ENCODE measurements at places on chromosomes 1 and 21. TPM values are rescaled to one million over a fixed set of nuclear protein-coding genes. Genes with fewer than 3 reads are reported as not detected.

DNA sequence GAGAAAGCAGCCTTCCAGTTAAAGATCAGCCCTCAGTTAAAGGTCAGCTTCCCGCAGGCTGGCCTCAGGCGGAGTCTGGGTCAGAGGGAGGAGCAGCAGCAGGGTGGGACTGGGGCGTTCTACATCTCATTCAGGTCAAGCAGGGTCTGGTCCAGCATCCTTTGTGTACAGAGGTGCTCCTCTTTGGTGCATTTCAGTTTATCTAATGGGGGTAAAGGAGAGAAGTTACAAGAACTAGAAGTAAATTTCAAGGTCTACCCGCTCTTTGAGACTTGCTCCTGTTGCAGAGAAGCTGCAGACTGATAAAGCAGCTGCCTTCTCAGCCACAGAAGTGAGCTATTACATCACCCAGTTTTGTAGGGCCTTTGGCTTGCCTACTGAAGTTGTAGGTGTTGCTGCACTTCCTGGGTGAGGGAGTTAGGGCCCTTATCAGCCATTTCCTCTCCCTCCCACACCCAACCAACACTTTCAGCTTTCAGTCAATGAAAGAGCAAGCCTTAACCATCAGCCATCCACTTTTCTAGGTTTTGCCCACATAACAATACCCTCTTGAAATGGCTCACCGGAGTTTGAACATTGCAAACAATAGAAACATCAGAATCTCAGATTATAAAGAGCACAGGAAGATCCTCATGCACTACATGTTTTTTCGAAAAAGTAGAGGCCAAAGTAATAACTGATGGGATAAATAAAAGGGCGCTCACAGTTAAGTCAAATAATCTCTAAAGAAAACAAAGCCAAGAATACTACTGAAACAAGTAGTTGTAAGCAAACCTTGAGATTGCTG is 2.8 kb upstream of the NUP210L start:
- DNase-seq = peak; percentile 73

DNA sequence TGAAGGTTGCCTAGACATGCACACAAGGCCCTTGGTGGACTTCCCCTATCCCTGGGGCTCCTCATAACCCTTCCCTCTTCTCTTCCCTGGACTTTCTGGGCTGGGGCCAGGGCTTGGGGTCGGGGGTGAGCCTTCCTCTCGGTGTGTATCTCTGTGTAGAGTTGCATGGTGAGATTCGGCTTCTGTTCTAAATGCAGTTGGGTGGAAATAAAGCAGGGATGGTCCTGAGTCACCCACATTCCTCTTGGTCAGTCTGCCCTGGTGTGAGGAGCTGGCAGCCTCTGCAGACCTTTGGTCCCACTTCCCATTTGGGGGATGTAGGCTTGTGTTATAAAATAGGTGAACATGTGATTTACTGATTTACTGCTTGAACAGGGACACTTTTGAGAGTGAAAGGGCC is 38.0 kb downstream of the ADARB1 start:
- no peak for DNase-seq

- DNase-seq = peak; percentile 8
Observed at GRCh38 chr1:222009105-222009730, 267.3 kb upstream of the DUSP10 start.

- DNase-seq = peak; percentile 57
Observed at GRCh38 chr1:1079408-1080121, 5.5 kb upstream of the RNF223 start.

GRCh38 chr21:32496568-32496967 is 84.1 kb downstream of the EVA1C start:
- peak; percentile 14 for DNase-seq

The HORMAD1 gene
- total RNA-seq = 0.32 TPM

- DNase-seq = peak; percentile 61
Observed at GRCh38 chr21:34073749-34074282, 438 bp downstream of the MRPS6 start.

GRCh38 chr1:159261721-159262494 is 40.2 kb upstream of the FCER1A start:
- no peak for DNase-seq

GRCh38 chr1:25694167-25695007 is 77.8 kb downstream of the MAN1C1 start:
- no peak for DNase-seq

The CDC42 gene
- total RNA-seq = 266 TPM

DNA sequence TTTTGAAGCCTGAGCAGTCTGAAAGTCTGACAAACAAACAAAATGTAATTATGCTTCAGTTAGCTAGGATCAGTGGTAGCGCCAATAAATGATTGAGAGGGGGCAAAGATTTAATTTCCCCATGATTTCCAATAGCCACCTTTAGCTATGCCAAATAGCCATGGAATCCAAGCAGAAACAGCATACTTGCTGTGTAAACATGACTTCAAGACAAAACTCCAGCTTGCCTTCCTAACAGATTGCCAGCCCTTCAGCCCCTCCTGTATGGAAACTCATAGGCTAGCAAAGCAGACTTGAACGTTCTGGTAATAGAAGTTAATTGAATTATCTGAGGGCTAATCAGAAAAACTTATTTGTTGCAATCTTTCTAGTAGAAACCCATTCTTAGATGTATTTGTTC is 25.6 kb upstream of the SLC30A1 start:
- DNase-seq = no peak

GRCh38 chr1:151613282-151613780 is 1.5 kb downstream of the SNX27 start:
- no peak for DNase-seq

The LDLRAD1 gene
- total RNA-seq = not detected

DNA sequence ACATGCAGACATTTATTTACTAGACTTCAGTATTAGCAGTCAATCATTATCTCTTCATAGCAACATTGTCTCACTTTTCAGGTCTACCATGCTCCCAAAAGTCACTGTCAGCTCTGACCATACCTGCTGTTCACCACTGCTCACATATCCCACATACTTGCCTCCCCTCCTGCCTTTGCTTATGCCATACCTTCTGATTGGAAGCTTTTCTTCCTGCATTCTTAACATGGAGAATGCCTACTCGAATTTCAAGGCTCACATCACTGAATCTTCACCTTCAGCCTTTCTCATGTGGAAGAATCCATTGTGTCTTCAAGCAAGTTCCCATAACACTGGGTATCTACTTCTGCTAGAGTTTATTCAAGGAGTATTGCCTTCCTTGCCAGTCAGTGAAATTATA is 135.4 kb downstream of the NTNG1 start:
- DNase-seq = no peak

DNA sequence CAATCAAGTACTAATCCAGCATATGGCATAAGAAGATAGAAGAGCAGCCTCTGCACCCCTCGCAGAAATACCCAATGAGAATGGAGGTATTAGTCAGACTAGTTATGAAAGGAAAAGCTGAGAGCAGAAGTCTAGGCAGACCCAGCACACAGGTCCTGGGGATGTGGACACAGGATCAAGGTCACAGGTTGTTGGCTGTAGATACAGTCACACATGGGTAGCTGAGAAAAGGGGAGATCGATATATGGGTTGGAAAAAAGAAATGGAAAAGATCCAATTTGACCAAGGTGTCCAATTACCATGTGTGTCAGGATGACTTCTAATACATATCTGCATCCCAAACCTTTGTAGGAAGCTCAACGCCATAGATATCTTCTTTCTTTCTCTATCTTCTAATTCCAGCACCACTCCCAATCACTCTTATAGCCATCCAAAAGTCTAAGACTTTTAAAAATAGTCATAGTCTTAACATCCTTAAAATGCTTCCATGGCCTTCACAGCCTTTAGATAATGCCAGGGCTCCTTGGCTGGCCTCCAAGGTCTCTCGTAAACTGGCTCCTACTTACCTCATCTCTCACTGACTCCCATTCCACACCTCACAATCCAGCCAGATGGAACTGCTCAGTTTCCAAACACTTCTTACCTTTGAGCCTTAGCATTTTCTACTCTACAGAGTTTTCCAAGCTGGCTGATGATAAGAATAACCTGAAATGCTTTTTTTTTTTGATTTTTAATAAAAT is 8.3 kb upstream of the ZC3H11B start:
- DNase-seq = no peak

GRCh38 chr1:53617851-53618499 is 121.0 kb downstream of the GLIS1 start:
- no peak for DNase-seq

- no peak for DNase-seq
Observed at GRCh38 chr1:194280463-194280862, 1094.0 kb upstream of the B3GALT2 start.

The ANKRD65 gene
- total RNA-seq = not detected

DNA sequence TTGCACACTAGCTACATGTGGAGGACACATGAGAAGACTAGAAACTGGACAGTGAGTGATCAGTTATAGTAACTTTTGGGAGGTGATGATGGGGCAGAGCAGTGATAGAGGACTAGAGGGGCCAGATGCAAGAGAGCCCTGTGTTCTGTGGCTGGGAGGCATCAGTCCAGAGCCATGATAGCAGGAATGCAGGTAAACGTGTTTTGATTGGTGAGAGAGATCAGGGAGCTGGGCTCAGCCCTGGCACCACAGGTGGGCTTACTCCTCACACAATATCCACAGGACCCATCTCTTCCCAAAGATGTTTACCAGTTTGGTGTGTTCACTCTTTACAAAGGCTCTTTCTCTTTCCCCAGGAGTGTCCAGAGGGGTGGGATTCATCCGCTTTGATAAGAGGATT is 86.5 kb downstream of the ELAVL4 start:
- DNase-seq = no peak

GRCh38 chr21:34648739-34649297 is 20.0 kb upstream of the CLIC6 start:
- DNase-seq = no peak

- DNase-seq = no peak
Observed at GRCh38 chr1:3078430-3078861, 9.4 kb downstream of the PRDM16 start.

The UTP11 gene
- 55.7 TPM for total RNA-seq
